ENCODE measurements at places on chromosomes 1 and 21.

GRCh38 chr1:183193963-183194525 is 8.0 kb downstream of the LAMC2 start:
- DNase-seq: no peak

DNA sequence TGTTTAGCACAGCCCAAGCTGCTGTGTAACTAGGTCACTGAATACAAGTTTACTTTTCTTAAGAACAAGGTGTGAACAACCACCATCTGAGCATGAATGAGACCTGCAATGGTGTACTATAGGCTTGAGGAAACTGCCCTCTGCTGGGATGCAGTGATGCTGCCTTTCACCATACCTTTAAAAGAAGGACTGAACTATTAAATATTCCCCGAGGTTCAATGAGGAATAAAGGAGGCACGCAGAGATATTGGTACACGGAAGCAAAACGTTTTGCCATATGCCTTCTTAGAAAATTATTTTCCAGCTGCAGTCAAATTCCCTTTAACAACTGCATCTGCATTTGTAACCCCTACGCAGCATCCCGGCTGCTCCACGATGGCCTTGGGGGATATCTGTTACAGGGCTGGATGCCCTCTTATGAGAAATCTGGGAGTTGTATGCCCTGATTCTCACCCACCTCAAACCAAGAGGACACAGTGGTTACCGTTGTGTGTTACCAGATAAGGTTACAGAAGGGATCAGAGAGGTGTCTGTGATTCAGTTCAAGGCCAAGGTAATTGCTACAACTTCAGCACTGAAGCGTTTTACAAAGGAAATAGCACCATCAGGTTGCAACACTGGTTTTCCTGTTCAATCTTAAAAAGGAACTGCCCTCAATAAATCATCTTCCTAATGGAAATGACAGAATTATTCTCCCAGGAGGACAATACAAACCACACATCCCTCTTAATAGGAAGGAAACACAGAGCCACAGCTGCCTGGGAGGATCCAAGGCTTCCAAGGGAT is 470.5 kb downstream of the LTN1 start:
- no peak for DNase-seq

DNA sequence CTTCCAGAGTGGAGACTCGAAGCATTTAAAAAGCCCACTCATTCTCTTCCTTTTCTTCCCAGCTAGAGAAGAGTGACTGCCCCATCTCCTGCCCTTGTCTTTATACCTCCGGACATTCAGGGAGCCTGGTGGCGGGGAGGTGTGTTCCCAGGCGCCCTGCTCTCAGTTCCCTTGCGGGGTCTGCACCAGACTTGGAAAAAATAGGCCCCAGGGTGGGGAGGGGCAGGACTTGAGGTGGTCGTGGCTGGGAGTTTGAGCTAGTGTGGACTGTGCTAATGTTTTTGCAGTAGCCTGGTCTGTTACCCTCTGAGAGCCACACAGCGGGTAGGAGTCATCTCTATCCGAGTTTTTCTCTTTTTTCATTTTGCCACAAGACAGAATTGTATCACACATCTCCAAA is 139.1 kb downstream of the PEX14 start:
- DNase-seq: no peak

GRCh38 chr1:94143173-94143808 is 22.3 kb upstream of the ABCA4 start:
- no peak for DNase-seq

DNA sequence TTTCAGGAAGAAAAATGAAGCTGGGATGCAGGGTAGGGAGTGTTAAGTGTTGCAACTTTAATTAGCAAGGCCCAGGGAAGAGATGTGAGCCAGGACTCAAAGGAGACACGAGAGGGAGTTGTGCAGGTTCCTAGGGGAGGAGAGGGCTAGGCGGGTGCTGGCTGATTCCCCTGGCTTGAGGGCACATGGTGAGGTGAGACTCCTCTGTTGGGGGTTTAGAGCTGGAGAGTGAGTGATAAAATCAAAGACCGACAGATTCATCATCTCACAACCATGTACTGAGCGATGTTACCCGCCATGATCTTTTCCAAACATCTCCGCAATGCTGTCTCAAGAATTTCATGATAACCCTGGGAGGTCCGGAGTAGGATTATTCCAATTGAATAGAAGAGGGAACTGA is 161.8 kb upstream of the CSF3R start:
- no peak for DNase-seq

GRCh38 chr1:27668121-27668807 is 3.7 kb downstream of the IFI6 start:
- DNase-seq: no peak

GRCh38 chr21:43005635-43006034 is 31.3 kb downstream of the PKNOX1 start:
- DNase-seq: no peak

DNA sequence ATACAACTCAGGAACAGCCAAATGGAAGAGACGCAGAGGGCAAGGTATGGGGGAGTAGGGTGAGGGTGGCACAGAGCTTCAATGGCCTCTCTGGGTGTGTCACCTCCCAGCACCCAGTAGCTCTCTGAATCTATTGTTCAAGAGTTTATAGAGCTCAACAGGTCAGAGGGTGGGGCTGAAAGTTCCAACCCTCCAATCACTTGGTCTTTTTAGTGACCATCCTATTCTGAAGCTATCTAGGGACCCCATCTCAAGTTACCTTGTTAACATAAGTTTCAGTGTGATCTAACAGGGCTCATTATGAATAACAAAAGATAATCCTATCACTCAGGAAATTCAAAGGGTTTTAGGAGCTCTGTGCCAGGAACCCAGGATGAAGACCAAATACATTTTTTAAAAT is 31.2 kb upstream of the ZNF697 start:
- DNase-seq: no peak

DNA sequence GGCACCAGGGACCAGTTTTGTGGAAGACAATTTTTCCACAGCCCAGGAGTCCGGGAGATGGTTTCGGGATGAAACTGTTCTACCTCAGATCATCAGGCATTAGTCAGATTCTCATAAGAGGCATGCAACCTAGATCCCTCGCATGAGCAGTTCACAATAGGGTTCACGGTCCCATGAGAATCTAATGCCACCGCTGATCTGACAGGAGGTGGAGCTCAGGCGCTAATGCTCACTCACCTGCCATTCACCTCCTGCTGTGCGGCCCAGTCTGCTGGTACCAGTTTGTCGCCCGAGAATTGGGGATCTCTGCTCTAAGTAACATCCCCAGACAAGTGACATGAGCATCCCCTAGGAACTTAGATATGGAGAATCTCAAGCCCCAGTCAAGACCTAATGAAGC is 180.7 kb downstream of the COQ8A start:
- DNase-seq: no peak

DNA sequence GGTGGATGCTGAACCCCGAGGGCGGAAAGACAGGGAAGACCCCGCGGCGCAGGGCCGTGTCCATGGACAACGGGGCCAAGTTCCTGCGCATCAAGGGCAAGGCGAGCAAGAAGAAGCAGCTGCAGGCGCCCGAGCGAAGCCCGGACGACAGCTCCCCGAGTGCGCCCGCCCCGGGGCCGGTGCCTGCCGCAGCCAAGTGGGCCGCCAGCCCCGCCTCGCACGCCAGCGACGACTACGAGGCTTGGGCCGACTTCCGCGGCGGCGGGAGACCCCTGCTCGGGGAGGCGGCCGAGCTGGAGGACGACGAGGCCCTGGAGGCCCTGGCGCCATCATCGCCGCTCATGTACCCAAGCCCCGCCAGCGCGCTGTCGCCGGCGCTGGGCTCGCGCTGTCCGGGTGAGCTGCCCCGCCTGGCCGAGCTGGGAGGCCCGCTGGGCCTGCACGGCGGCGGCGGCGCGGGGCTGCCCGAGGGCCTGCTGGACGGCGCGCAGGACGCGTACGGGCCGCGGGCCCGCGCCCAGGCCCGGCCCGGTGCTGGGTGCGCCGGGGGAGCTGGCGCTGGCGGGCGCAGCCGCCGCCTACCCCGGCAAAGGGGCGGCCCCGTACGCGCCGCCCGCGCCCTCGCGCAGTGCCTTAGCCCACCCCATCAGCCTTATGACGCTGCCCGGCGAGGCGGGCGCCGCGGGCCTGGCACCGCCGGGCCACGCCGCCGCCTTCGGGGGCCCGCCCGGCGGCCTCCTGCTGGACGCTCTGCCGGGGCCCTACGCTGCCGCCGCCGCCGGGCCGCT is 20.7 kb downstream of the FOXO6 start:
- DNase-seq: peak; percentile 30

- DNase-seq: no peak
These were observed 73.7 kb downstream of the S1PR1 start for GRCh38 chr1:101310506-101310905.
